GOT3 (cell line): ENCODE measurements at places on chromosomes 7 and 10.

DNA sequence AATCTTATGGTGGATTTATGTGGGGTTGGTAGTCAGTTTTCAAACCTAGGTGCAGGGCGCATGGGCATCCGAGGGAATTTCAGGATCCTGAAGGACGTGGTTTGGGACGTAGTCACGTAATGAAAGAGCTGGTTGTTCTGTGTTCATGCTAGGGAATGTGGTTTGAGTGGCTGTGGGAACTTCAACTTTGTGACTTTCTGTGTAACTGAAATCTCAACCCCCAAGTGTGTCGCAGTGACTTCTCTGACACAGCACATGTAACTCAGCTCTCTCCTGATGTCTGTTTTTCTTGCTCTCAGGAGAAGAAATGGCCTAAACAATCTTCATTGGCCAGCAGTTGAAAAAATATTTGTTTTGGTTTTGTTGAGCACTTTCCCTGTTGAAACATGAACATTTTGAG is 199.0 kb downstream of the PTEN start:
- DNase-seq: no peak

DNA sequence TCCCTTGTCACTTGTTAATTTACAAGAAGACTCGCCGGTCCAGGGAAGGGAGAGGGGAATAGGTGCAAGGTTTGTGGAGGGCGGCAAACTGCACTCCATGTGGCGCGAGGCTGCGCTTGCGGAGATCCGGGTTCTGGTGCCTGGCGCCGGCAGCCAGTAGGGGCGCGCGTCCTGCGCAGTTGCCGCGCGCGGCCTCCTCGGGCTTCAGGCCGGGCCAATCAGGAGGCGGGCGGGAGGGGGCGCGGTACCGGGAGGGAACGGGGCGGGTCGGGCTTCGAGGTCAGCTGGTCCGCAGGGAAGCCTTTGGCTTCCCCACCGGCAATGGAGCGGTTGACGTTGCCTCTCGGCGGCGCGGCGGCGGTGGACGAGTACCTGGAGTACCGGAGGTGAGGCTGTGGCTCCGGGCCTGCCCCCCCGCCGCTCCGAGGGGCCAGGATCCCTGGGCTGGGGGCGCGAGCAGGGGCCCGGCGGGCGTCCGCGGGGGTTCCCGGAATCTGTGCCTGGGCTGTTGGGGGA is at the start of gene FAM221A:
Gene FAM221A (plus strand): TSS at position 302 of the 516 bp plus-strand sequence. CDS start 20 bp downstream, at position 322.
- DNase-seq: peak; percentile 52

DNA sequence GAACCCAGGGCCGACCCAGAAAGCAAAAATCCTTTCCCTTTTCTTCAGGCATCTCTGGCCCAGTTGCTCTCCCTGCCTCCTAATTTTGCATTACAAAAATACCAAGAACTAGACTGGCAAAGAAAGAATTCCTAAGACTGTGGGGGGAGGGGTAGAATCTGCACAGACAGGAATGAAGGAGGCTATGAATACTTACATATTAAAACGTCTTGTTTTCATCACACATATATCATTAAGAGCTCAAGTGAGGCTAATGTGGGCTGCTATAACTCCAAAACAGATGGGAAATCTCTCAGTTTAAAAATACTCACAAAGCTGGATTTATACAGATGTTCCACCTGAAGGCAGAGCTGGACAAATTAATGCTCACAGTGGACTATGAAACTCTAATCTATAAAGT is 29.2 kb upstream of the MKX start:
- DNase-seq: no peak

DNA sequence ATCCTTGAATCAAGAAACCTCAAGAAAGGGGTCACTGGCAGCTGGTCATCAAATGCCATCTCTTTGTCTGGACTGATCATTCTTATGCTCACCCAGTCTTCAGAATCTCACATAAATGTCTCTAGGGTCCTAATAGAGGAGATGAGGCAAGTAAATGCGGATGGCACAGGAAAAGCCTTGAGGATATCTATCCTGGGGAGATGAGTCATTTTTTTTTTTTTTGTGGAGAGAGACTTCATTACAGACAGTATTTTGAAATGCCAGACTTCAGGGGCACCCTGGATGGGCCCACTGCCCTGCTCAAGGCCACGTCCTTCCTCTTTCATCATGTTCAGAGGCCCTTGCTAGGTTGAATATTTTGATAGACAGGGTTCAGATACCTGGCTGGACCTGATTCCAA is 19.5 kb upstream of the PLPP4 start:
- DNase-seq: no peak

DNA sequence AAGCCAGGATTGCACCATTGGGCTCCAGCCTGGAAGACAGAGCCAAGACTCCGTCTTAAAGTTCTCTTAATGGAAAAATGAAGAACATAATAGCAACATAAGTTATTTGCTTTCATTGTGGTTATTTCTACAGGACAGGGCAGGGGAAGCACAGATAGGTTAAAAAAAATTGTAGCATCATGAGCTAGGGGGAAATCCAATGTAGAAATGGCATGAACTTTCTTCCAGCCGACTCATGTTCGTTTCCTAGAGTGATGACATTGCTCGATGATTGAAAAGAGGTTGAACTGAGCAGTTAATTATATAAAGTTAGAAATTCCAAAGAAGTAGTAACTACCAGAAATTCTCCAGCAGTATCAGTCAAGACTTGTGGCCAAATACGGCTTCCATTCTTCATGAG is 64.9 kb downstream of the DAGLB start:
- no peak for DNase-seq

DNA sequence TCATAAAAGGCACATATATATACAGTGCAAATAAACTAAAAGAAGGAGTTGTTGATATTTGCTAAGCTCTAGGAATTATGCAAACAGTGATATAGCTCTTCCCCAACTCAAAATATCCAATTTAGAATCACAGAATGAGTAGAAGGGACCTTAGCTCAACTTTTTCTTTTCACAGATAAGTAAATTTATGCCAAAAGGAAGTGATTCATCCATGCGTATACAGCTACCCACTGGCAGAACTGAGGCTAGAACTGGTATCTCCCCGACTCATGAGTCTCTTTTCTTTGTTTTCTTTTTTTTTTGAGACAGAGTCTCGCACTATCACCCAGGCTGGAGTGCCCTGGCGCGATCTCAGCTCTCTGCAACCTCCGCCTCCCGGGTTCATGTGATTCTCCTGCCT is 54.2 kb upstream of the SVIL start:
- DNase-seq: no peak

DNA sequence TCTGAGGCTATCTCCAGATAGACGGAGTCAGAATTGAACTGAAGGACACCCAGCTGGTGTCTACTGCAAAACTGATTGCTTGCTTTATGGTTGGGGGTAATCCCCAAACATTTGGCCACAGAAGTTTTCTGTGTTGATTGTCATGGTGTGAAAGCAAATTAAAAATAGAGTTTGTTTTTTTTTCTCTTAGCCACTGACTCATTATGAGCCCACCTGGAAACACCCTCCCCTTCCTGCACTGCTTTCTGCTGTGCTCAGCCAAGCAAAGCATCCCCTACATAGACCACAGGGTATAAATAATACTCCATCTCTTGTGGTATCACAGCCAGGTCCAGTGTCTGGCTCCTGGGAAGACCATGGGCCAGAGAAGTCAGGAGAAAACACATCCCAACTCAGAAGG is 6.5 kb upstream of the VWC2 start:
- DNase-seq: no peak

- DNase-seq: no peak
Measured at GRCh38 chr10:82817676-82818422, 942.9 kb downstream of the NRG3 start.

DNA sequence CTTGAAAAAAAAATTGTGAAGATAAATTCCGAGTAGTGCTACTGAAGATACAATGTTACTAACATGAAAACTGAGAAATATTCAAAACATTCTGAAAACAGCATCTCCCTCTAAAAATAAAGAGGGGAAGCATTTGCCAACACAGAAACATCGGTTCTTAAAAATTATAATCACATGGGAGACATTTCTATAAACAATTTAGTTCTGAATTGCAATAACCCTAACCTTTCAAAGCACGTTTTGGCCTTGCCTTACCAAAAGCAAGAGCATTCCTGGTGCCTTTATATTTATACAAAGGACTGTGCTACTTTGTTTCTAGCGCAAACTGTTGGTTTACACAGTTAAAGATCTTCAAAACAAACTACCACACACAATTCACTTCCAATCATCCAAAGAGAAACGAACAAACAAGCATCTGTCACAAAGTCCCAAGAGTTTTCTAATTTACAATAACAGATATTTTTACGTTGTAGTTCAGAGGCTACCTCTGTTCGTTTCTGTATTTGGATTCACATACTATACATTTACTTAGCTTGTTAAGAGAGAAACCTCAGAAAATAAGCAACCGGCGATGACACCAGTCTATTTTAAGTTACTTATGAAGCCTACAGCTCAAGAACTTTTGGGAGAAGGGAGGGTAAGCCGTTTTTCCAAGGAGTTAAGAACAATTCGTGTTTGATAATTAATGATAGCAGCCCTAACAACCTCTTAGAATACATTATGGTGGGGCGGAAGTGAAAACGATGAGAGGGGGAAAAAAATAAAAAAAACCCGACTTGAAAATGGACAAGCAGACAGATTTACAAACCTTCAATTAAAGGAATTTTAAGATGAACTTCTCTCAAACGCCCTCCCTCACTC is 1.3 kb downstream of the ABI1 start:
- no peak for DNase-seq

DNA sequence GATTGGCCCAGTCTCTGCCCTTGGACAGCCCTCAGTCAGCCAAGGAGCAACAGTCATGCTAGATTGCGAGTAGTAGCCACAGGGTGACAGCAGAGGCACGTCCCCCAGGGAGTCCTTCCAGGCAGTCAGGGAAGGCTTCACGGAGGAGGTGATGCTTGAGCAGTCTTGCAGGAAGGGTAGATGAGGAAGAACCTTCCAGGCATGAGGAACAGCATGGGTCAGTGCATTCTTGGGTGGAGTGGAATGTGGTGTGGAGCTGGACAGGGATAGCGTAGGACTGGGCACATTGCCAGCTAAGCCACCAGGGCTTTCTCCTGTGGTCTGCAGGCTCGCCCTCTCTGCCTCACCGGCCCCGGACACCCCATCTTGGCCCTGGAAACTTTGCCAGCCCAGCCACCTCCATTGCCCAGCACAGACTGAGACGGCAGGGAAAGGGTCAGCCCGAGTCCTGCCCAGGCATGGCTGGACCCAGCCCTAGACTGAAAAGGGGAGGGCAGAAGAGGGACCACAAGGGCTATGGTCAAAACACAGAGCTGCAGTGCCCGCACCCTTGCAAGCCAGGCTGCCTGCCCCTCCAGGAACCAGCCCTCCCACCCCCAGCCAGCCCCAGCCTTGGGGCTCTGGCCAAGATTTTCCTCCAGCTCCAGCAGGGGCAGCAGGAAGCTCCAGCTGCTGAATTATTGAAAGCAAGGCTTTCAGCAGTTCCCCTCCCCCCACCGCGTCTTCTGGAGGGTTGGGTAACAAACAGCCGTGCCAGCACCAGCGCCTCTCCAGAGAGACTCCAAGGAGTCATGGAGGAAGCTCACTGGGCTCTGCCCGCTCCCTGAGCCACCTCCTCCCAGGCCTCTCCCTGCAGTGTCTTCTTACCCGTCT is 18.7 kb downstream of the SRRM3 start:
- DNase-seq: no peak

- no peak for DNase-seq
Measured at GRCh38 chr7:51629206-51629605, 312.6 kb upstream of the COBL start.

GRCh38 chr10:132722394-132723329 is 63.3 kb downstream of the NKX6-2 start:
- DNase-seq: no peak

DNA sequence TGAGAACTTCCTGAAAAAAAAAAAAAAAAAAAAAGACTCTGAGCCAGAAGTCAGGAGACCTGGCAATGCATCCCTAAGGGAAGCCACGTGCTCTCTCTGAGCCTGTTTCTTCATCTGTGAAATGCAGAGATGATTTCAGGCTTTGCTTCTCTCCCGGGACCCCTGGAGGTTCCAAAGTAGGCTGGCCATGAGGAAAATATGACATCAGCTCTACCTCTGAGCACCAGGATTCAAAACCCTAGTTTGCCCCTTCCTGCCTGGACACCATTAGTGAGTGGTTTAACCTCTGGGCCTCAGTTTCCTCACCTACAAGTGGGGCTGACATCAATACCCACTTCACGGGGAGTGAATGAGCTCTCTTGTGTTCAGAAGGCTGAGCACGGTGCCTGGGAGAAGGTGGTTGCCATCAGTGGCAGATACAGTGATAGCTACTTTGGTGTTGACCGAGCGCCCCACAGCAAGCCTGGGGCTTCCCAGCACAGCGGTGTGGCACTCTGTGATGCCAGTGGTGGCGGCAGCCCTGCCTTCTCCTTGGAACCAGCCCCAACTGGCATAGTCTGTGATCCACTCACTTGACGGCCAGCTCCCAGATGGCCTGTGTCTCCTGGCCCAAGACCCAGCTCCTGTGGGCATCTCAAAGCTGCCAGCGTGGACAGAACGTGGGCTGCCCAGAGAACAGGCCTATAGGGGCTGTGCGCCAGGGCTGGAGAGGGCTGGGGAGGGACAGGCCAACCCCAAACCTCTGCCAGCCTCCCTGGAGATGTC is 153.1 kb upstream of the UNC5B start:
- no peak for DNase-seq

- no peak for DNase-seq
Measured at GRCh38 chr10:13893926-13894325, 307.2 kb downstream of the PRPF18 start.

DNA sequence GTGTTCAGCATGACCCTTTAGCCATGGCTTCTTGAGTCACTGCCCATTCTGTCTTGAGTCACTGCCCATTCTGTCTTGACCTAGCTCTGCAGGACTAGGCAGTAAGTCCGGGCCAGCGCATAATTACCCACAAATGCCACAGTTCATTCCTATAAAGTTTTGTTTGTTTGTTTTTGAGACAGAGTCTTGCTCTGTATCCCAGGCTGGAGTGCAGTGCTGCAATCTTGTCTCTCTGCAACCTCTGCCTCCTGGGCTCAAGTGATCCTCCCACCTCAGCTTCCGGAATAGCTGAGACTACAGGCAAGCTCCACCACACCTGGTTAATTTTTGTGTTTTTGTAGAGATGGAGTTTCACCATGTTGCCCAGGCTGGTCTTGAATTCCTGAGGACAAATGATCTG is 32.7 kb upstream of the TARP start:
- peak; percentile 21 for DNase-seq

GRCh38 chr10:26508016-26508415 is 69.9 kb downstream of the APBB1IP start:
- DNase-seq: no peak

- no peak for DNase-seq
Measured at GRCh38 chr7:23000597-23001360, 13.2 kb downstream of the HYCC1 start.

GRCh38 chr7:129067943-129068548 is 13.1 kb upstream of the TNPO3 start:
- DNase-seq: no peak

DNA sequence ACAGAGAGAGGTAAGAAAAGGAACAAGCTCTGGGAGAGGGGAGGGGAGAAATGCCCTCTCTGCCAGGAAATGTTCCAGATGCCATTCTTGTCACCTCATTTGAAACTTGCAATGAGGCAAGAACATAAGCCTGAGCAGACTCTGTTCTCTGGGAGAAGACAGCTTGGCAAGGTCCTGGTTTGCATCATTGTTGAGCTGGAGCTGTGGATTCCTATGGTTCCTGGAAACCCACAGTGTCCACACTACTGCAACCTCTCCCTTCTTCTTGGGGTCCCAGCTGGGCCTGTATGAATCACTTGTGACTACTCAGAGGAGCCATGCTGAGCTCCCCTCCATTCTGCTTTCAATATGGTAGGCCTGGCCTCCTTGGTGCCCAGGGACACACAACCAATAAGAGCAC is 60.8 kb upstream of the HECTD2 start:
- no peak for DNase-seq

GRCh38 chr10:1198453-1199344 is 142.5 kb downstream of the WDR37 start:
- no peak for DNase-seq

- no peak for DNase-seq
Measured at GRCh38 chr7:34451923-34452322, 206.1 kb upstream of the NPSR1 start.
